DMS 273 treated with DMSO at 0.1 percent for 48 hours (cell line): ENCODE measurements at places on chromosomes 6 and 20.

DNA sequence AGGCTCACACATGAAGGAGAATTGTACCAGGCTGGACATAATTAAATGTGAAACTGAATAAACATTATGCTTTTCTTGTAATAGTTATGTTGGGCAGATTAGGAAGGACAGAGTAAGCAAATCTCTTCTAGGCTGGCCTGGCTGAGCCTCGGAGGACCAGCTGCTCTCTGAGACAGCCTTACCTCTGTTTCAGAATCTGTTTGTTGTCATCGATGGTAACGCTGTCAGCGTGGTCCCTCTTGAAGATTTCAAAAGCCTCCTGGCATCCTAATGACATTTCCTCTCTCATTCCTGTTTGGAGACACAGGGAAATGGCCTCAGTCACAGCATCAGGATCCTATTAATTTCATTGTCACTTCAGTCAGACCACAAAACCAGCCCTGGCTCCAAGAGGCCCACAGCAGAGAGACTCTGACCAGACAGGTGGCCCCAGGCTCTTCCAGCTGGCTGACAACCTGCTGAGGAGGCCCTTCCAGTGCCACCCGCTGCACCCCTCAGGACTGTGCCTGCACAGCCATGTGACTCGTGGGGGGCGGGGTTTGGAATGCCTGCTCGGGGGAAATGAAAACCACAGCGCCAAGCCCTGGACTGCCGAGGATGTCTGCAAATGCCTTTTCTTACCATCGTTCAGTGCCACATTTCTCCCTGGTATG is 108.5 kb upstream of the KCNK16 start:
- no peak for DNase-seq

- DNase-seq = no peak
Measured at GRCh38 chr6:124520514-124520913, 441.7 kb upstream of the RNF217 start.

- DNase-seq = no peak
Measured at GRCh38 chr6:4314201-4314707, 178.9 kb upstream of the ECI2 start.

DNA sequence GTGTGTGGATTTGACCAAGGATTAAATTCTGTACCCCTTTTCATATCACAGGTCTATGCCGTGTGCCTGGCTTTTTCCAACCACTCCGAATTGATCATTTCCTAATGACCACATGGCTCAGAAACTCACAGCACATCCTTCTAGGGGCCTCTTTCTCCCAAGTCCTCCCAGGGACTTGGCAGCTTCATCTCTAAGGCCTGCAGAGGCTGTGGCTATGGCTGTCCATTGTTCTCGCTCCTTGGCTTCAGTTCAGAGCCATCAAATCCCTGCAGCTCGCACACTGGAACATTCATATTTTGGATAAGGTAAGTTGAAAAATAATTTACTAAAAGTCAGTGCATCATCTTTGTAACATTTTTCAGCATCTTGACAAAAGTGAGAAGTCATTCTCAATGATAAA is 497.2 kb upstream of the CDH4 start:
- no peak for DNase-seq

DNA sequence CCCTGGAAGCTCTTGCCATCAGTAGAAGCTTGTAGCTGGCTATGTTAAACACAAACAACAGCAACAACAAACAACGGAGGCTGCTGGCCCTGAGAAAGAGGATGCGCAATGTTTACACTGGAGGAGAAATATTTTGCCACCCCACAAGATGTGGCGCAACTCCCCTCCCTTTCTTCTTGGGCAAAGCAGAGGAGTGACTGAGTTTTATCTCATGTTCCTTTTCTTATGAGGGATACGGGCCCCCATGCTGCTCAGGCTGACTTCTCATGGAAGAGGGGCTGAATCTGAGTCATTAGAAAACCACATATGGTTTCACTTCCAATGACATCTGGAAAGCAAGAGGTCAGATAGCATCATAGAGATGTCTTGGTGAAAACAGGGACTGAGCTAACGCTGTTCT is 75.9 kb upstream of the HDDC2 start:
- no peak for DNase-seq

DNA sequence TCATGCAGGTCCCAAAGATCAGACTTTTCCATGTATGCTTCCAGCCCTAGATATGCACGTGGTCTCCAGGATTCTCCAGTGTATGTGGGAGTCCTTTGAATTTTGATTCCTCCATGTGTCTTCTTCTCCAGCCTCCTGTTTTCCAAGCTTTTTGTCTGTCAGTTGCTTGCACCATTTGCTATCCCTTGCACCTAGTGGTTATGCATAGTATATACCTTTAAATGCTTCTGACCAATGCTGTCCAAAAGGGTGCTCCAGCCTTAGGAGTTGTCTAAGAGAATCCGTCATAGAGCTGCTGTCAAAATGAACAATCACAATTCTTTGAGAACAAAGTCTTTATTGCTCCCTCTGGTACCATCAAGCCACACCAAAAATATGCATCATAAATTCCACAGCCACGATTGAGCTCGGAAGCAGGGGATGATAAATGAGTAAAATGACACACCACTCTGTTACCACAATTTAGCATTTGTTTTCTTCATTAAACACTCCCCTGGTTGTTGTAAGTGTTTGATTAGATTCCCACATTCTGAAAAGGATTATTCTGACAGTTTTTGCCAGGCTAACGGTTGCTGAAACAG is 706.2 kb upstream of the GJE1 start:
- DNase-seq = no peak

- no peak for DNase-seq
Measured at GRCh38 chr6:113258771-113259170, 598.4 kb upstream of the MARCKS start.

DNA sequence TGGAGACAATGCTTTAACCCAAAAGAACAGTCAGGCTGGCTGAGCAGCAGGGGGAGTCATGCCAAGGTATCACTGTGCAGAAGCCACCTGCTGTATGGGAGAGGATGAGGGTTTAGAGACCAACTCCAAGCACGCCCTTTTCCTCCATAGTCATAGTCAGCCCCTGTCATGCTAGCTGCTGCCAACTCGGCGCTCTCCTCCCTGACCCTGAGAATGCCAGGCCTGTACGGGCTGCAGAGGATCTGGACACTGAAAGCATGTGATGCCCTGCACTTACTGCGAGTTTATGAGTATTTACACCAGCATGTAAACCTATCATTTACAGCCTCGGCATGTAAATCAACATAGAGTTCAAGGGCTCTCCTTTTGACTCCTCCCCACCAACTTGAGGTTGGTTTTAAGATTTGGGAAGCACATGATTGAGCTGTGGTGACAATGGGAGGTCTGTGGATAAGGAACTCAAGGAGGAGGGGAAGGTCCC is 11.7 kb upstream of the SCUBE3 start:
- DNase-seq = no peak

GRCh38 chr20:23622839-23623343 is 14.9 kb downstream of the CST3 start:
- peak; percentile 44 for DNase-seq

- no peak for DNase-seq
Measured at GRCh38 chr6:134880487-134881190, 69.3 kb downstream of the ALDH8A1 start.

DNA sequence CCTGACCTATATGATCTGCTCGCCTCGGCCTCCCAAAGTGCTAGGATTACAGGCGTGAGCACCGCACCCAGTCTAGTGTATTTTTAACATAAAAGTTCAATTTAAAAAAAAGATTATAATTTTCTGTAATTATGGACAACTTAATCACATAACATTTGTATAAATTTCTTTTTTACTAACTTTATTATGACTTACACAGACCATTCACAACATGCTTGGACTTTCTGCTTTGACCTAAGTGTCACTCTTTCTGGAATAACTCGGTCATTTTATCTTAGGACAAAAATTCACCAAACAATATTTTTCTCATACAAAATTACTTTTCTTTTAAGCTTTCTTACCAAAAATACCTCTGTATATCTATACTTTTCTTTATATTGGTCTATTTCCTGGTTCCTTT is 15.4 kb upstream of the IL22RA2 start:
- no peak for DNase-seq

DNA sequence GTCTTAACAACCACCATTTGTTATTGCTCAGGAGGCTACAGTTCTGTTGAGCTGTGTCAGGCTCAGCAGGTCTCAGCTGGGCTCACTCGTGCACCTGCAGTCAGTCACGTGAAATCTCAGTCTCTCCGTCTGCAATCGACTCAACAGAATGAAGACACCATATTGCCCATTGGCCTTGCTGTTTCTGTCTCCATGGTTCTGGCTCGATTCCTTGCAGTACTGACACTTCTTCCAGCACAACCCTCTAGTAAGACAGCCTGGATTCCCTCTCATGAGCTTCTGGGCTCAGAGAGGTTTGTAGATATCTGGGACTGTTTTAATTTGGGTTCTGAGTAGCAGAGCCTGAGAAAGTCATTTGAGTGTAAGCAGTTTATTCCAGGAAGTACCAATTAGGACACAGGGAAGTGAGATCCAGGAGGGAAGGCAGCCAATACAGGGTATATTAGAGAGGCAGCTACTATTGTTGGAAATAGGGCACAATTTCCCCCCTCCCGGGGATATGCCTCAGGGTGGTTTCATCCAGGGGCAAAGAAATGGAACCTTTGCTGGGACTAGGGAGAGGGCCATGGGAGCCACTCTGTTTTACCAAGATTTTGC is 87.4 kb upstream of the RALGAPA2 start:
- DNase-seq = no peak

- DNase-seq = peak; percentile 32
Measured at GRCh38 chr6:41587131-41587879, 41.1 kb downstream of the FOXP4 start.

DNA sequence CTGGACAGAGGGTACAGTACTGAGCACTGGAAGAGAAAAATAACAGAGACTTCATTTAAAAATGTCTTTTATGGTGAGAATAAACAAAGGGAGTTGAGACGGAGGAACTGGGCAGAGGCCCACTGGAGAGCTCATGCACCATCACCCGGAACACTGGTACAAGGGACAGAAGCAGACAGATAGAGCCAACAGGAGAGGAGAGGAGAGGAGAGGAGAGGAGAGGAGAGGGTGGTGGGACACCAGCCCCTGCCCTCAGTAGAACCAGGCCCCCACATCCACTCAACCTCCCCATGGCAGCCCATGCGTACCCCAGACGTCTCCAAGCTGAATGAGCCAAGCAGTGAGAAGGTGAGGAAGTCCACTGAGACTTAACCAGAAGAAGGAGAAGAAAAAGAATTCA is 390.5 kb upstream of the CNR1 start:
- DNase-seq = no peak

DNA sequence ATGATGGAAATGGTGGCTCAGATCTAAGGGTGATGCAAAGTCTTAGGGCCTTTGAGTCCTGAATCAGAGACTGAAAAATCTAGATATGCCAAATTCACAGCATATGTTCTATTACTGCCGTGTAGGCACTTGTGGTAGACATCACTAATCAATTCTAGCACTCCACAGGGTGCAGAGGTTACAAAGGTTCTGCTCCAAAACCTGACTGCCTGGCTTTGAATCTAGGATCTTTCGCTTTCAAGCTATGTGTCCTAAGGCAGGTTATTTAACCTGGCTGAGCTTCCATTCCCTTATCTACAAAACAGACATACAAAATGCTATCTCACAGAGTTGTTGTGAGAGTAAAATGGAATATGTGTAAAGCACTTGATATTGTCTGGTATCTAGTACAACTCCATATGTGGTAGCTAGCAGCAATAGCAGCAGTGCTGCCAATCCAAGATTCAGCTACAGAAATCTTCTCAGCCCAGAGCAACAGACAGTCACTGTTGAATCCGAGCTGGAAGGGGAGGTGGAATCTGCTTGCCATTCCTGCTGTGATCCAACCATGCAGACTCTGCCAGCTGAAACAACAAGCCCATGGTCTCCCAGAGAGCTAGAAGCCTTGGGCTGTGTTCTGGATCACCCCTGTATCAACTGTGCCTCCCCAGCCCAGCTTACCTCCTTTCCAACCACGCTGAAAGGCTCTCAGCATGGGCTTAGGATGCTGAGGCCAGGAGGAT is 206.9 kb downstream of the TFAP2C start:
- no peak for DNase-seq

DNA sequence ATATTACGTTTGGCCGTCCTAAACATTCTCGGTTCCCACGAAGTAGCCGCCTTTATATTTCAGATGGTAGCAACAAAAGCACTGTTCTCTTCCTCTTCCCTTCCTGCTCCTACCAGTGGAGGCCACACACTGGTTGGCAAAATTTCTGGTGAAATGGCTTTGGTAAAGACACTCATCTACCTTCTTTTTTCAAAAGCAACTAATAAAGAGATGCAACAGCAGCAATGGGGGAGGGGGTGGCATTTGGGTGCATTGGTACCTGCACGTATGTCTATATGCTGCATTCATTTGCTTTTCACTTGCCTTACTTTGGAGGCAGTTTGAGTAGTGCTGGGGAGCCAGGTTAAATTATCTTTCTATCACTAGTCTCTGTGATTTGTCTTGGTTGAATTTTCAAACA is 6.0 kb downstream of the POU3F2 start:
- DNase-seq = no peak

GRCh38 chr20:37297066-37297736 is 7.7 kb downstream of the MANBAL start:
- no peak for DNase-seq

- no peak for DNase-seq
Measured at GRCh38 chr6:133768656-133769295, 120.1 kb upstream of the TCF21 start.

- DNase-seq = no peak
Measured at GRCh38 chr6:162591517-162591916, 136.0 kb downstream of the PRKN start.

GRCh38 chr6:84912472-84913322 is 148.3 kb upstream of the TBX18 start:
- DNase-seq = no peak

- DNase-seq = no peak
Measured at GRCh38 chr20:55761100-55761499, 244.2 kb downstream of the CBLN4 start.

- no peak for DNase-seq
Measured at GRCh38 chr6:2375443-2375842, 130.0 kb upstream of the GMDS start.

DNA sequence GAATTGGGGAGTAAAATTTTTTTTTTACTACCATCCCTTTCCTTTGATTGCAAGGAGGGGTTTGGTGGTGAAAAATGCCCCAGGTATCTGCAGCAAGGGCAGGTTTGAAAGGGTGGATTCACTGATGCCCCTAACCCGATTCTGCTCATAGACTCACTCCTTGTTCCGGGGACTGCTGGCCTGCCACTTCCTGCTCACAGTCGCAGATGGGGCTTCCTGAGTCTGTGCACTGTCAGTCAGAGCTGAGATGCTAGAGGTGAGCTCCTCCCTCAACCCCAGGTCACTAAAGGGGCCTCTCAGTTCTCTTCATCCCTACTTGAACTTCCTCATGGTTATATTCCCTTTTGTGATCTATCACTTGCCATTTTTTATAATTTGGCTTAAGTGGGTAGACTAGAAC is 357.9 kb downstream of the FARS2 start:
- DNase-seq = no peak

GRCh38 chr20:63529180-63529860 is 7.9 kb downstream of the PTK6 start:
- DNase-seq = no peak
